Stimulated activated CD8-positive, alpha-beta memory T cell treated with anti-CD3 and anti-CD28 coated beads, Interleukin-7, amount 100 ng/mL, for 1 hour (primary cell): ENCODE measurements at places on chromosomes 1 and 21.

DNA sequence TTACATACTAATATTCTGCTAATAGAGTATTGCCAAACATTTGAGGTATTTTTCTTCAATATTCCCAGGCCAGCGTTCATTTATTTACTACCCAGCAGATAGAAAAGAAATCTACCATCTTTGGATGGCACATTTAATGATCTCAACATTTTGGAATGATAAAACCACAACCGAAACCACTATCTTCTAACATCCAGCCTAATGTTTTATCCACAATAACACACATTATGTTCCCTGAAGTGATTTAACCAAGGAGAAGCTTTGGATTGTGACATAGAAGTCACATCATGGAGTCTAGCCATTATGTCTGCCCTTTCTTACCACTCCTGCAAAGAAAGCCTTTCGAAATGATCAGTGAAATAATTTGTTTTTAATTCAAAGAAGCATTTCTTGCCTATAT is 497.1 kb upstream of the PLXNA2 start:
- DNase-seq = no peak

GRCh38 chr21:45122432-45123132 is 48.2 kb downstream of the ADARB1 start:
- DNase-seq = no peak

DNA sequence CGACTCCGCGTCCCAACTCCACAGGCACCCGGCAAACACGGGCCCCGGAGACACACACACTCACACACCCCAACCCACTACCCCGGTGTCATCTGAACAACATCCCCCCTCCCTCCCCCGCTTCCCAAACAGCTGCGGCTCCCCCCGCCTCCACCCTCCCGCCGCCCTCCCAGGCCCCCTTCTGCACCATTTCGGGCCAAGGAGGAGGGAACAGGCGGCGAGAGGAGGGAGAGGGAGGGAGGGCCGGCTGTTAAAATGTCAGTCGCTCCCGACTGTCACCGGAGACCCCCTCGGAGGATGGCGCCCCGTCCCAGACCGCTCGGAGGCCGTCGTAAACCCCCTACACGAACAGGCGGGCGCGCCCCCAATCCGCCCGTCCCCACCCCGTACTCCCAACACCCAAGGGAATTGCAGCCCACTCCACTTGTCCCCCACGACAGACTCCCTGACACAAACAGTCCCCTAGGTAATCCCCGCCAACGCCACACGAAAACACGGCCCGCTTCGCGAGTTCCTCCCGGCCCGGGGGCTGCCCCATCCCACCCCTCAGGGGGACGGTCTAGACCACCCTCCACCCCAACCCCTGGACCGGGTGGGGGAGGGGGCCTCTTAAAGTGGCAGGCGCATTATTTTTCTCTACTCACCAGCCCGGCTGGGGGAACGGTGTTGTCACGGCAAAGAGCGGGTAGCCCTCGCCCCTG is 583 bp downstream of the MEF2D start:
- no peak for DNase-seq

DNA sequence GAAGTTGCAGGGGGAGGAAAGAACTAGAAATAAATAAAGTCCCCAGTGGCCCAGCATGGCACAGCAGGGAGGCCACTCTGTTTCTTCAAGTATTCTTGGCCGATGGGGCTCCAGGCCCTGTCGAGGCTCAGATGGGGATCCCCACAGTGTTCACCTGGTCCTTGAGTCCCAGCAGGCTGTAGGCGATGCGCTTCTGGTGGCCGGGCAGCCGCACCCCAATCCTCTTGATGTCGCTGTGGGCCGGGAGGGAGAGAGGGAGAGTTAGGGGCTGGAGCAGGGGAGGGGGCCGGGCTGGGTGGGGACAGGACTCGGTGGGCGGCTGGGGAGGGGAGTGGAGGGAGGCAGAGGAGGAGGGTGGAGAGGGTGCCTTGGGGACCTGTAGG is 30.8 kb downstream of the EPHA2 start:
- DNase-seq = no peak

- no peak for DNase-seq
These were observed 5.4 kb upstream of the SLAMF8 start for GRCh38 chr1:159821171-159821867.

GRCh38 chr1:119947468-119947867 is 51.2 kb upstream of the ADAM30 start:
- no peak for DNase-seq

GRCh38 chr1:171833091-171833825 is 8.0 kb upstream of the DNM3 start:
- DNase-seq = no peak

- no peak for DNase-seq
These were observed 52.6 kb downstream of the SIK1 start for GRCh38 chr21:43374228-43374885.

DNA sequence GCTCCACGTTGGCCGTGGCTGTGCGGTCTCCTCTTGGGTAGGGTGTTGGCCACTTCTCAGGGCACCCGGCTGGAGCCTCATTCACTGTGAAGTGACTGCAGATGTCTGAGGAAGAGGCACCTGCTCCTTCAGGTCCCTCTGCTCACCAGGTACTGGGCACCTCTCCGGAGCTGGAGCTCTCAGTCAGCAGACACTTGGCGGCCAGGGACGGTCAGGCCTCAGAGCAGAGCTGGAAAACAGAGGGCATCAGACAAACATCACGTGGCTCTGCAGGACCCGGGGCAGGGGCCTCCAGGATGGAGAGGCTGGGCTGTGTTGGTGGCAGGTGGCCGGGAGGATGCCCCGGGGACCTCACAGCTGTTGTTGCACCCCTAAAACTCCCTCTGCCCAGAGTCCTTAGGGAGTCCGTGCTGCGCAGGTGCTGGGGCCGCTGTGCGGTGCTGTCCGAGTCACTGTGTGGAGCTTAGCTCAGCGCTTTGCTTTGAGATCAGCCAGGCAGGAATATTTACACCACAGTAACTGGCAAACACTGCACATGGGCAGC is 59.7 kb downstream of the SLX9 start:
- no peak for DNase-seq

- no peak for DNase-seq
These were observed 77.2 kb downstream of the DDAH1 start for GRCh38 chr1:85387781-85388180.

- DNase-seq = no peak
These were observed 3.6 kb upstream of the DHRS3 start for GRCh38 chr1:12621346-12622335.

DNA sequence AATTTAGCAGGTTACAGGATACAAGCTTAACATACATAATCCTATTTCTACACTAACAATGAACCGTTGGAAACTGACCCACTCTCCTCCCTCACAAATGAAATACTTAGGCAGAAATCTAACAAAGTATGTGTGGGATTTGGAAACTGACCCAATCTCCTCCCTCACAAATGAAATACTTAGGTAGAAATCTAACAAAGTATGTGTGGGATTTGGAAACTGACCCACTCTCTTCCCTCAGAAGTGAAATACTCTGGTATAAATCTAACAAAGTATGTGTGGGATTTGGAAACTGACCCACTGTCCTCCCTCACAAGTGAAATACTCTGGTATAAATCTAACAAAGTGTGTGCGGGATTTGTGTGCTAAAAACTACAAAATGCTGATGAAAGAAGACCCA is 60.3 kb downstream of the TRAF5 start:
- DNase-seq = no peak

DNA sequence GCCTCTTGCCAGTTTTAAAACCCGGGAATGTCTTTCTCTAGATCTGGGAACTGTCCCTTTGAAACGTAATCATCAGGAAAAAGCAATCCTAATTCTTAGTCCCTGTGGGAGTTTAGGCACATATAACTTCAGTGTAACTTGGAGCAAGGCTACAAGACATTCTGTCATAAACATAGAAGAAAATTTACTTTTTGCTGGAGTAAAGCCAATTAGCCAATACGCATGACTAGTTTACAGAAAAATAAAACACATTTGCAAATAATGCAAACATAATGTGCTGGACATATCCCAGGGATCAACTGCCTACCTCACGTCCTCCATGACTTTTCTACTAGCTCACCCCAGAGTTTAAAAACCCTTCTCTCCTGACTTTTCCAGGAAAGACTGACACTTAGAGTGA is 970.6 kb downstream of the MRPL39 start:
- no peak for DNase-seq

- DNase-seq = no peak
These were observed 198.5 kb downstream of the PLA2G4A start for GRCh38 chr1:187027253-187027652.

DNA sequence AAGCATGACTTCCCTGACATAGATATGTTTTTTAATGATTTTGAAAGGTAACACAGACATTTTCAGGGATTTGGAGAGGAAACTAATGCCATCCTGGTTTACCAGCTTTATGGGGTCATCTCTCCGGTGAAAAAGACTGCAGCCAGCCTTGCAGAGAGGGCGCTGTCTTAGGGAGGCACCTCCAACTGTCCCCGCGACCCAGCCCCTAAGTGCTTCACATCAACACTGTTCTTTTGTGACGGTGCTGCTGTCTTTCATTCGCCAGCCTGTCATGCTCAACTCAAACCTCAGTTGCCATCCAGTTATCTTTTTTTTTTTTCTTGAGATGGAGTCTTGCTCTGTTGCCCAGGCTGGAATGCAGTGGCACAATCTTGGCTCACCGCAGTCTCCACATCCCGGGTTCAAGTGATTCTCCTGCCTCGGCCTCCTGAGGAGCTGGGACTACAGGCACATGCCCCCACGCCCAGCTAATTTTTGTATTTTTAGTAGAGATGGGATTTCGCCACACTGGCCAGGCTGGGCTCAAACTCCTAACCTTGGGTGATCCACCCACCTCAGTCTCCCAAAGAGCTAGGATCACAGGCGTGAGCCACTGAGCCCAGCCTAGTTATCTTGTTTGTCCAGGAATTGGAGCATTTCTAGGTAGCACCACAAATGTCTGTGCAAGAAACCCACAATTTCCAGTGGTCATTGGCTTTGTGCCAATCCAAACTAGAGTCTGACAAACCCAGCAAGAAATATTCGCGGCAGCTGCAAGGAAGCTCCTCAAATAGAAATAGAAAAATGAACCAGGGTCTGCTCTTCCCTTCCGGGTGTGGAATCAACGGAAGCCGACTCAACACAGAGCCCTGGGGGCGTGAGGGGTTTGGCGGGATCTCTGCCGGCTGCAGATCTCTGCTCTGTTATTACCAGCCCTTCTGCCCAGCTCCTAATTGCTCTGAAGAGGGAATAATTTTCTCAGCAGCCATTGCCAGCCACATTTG is 24.2 kb downstream of the PDE9A start:
- DNase-seq = no peak

DNA sequence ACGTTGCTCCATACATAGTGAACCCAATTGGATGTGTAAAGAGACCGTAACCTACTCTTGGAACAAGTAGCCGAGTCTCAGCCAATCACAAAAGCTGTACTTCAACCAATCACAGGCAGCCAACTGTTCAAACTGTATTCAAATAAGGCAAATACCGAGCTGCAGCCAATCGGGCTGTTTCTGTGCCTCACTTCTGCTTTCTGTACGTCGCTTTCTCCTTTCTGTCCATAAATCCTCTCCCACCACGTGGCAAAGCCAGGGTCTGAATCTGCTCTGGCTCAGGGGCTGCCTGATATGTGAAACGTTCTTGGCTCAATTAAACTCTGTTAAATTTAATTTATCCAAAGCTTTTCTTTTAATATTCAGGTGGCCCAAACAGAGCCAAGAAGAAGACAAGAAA is 210.3 kb downstream of the URB2 start:
- DNase-seq = no peak

GRCh38 chr1:161486806-161487741 is 18.2 kb upstream of the FCGR2A start:
- DNase-seq = no peak

DNA sequence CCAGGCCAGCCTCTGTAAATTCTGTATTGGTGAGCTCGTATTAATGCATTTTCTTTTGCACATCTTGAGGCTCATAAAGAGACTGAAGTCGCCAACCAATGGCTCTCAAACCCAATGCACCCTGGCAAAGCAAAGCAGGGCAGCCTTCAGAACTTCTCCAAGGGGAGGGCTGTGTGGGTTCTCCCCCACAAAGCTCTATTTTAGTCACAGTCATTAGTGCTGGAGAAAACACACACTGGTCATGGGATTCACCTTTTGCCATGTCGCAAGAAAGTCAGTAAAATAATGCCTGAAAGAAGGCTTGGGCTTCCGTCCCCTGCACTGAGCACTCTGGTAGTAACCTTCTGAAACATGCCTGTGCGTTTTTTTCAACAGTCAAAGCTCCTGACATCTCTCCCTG is 26.3 kb upstream of the ATF3 start:
- DNase-seq = no peak
